ENCODE measurements at places on chromosomes 5 and 9. TPM values are rescaled to one million over a fixed set of nuclear protein-coding genes. Genes with fewer than 3 reads are reported as not detected.

PLPP1 gene
- 73.5 TPM for total RNA-seq

DRD1 gene
- total RNA-seq: 2.6 TPM

ANKDD1B gene
- 0.51 TPM for total RNA-seq

ARID3C gene
- total RNA-seq: under 0.01 TPM

FBP2 gene
- not detected for total RNA-seq

NHP2 gene
- total RNA-seq: 85.7 TPM

CCL21 gene
- total RNA-seq: not detected

ECM2 gene
- 6.8 TPM for total RNA-seq

RMRP gene
- total RNA-seq: 162,287 TPM

FOXI1 gene
- total RNA-seq: not detected

MYMK gene
- total RNA-seq: not detected

PIP5K1B gene
- under 0.01 TPM for total RNA-seq

ANKRD34B gene
- not detected for total RNA-seq

PCDHB4 gene
- 0.50 TPM for total RNA-seq

TERT gene
- not detected for total RNA-seq

RPL37 gene
- total RNA-seq: 3,168 TPM

CARTPT gene
- not detected for total RNA-seq

EQTN gene
- total RNA-seq: not detected

RAD17 gene
- total RNA-seq: 20.5 TPM

SUSD3 gene
- 4.6 TPM for total RNA-seq

PLAC8L1 gene
- not detected for total RNA-seq

ADAM19 gene
- 13.0 TPM for total RNA-seq

WNK2 gene
- under 0.01 TPM for total RNA-seq

SH3TC2 gene
- 0.26 TPM for total RNA-seq

DPYSL3 gene
- total RNA-seq: 135 TPM

C6 gene
- 0.26 TPM for total RNA-seq

GTF2H2C gene
- 36.2 TPM for total RNA-seq

LSM11 gene
- total RNA-seq: 2.1 TPM

FAM221B gene
- not detected for total RNA-seq

SLC36A2 gene
- total RNA-seq: not detected

RASGEF1C gene
- under 0.01 TPM for total RNA-seq

EXOC3 gene
- total RNA-seq: 36.5 TPM

FOXD4L4 gene
- 0.26 TPM for total RNA-seq

PCDHGA7 gene
- 6.8 TPM for total RNA-seq

KCNIP1 gene
- total RNA-seq: not detected

ARHGEF28 gene
- 34.3 TPM for total RNA-seq

SPINK7 gene
- not detected for total RNA-seq

CD72 gene
- 1.0 TPM for total RNA-seq

DBH gene
- not detected for total RNA-seq

HMGCS1 gene
- 253 TPM for total RNA-seq

CCL27 gene
- not detected for total RNA-seq

DMRTA1 gene
- total RNA-seq: 0.26 TPM

TRIM36 gene
- under 0.01 TPM for total RNA-seq

C9 gene
- total RNA-seq: under 0.01 TPM

TRPM3 gene
- total RNA-seq: 0.50 TPM

SPATA31E1 gene
- not detected for total RNA-seq

PRKAA1 gene
- 114 TPM for total RNA-seq

C9orf153 gene
- 0.51 TPM for total RNA-seq

PSIP1 gene
- 65.2 TPM for total RNA-seq

S100Z gene
- not detected for total RNA-seq

GABBR2 gene
- total RNA-seq: 0.33 TPM

STKLD1 gene
- 0.99 TPM for total RNA-seq

FAXDC2 gene
- 11.3 TPM for total RNA-seq

PRR16 gene
- total RNA-seq: 7.3 TPM

F2R gene
- total RNA-seq: 265 TPM

GLRA1 gene
- not detected for total RNA-seq

EIF4E1B gene
- total RNA-seq: not detected

PTPN3 gene
- total RNA-seq: 2.3 TPM

ANKRD33B gene
- total RNA-seq: 7.8 TPM

CYLC2 gene
- not detected for total RNA-seq
